ENCODE measurements at places on chromosomes 3 and 15.

GRCh38 chr3:77795013-77795412 is 755.1 kb downstream of the ROBO2 start:
- no peak for DNase-seq

- no peak for DNase-seq
These were observed 54.0 kb upstream of the EIF1B start for GRCh38 chr3:40255532-40255931.

DNA sequence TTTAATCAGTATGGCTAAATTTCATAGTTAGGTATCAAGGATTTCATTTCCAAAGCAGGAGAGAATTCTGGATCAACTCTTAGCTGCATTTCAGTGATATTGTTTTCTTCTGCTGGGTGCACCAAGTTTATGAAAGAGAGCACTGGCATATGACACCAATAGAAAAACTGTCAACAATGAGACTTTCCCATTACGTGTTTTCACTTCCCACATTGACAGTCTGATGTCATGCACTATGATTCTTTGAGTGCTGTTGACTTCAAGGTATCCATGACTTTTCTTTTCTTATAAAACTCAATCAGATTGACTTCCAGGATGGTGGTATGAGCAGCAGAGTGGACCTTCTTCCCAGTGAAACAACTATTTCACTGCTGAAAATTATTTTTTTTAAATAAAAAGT is 476.1 kb downstream of the EDEM1 start:
- DNase-seq = no peak

DNA sequence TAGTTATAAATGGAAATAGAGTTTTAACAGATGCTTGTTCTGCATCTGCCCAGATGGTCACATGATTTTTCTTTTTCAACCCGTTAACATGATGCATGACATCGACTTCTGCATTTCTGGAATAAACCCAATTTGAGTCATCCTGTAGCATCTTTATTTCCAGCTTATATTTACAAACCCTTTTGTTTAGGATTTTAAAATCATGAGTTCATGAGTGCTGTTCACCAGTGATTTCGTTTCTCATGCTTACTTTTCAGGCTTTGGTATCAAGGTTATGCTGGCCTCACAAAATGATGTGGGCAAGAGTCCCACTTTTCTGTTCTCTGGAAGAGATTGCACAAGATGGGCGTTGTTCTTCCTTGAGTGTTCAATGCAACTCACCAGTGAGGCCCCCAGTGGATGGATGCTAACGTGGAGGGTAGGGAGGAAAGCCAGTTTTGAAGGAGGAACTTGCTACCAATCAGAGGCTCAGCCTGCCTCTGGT is 5.2 kb downstream of the HRH1 start:
- DNase-seq = no peak

DNA sequence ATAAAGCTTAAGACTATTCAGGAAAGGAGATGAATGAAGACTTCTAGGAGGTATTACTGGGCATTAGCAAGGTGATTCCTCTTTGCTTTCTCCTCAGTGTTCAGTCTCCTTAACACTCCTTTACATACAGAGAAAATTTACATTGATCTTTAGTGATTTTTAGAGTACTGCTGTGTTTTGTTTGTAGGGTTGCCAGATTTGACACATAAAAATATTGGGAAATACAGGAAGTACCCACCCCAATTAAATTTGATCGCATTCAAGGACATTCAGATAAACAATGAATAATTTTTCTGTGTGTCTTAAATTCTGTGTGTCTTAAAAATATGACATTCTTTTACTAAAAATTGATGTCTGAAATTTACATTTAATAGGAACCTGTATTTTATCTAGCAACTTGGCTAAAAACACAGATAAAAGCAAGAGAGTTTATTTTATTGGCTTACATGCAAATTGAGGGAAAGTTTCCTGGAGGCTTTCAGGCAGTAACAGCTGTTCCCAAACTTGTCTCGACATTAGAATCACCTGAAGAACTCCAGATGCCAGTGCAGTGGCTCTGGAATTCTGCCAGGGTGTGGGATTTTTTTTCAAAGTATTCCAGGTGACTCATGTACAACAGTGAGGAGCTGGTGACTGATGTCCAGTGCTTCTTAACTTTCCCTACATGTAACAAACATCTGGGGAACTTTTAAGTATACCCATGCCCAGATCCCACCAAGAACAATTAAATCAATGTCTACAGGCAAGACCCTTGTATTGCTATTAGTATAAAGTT is 23.4 kb upstream of the PLOD2 start:
- no peak for DNase-seq

DNA sequence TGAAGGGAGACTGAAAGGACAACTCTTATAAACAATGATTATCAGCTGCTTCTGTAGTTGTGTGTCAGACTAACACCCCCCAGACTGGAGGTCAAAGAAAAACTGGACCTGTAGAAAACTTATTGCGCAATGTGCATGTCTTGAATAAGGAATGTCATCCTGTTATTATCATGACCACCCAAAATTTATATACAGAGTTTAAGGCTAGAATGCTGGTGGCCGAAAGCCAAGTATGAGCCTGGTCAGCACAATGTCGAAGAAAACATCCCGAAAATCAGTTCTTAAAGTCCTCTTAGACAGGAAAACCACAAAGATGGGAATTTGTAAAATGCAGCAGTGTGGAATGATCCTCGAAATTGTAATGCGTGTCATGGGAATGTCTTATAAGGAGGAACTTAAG is 29.3 kb downstream of the RFTN1 start:
- no peak for DNase-seq

DNA sequence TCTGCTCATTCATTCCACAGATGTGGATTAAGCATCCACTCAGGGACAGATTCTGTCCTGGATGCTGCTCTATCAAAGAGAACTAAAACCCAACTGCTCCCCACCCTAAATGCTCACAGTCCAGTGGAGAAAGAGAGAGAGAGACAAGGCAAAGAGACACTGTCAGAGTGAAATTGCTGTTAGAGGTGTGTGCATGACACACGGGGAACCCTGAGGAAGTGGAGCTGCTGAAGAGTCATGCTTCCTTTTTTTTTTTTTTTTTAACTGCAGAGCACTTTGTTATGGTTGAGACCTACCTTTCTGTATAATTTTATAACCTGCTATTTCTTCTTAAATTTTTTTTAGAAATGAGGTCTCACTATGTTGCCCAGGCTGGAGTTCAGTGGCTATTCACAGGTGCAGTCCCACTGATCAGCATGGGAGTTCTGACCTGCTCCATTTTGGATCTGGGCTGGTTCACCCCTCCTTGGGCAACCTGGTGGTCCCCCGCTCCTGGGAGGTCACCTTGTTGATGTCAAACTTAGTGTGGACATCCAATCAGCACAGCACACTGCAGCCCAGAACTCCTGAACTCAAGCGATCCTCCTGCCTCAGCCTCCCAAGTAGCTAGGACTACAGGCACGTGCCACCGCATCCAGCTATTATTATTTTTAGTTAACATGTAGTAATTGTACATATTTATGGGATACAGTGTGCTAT is 18.2 kb upstream of the PSTPIP1 start:
- DNase-seq = no peak

Measured in putamen (tissue), 1 donor.